Fibroblast of skin of right quadriceps (primary cell): ENCODE measurements at places on chromosomes 4 and X.
A peak's percentile ranks its signal among the peaks of the same experiment; 100 is the strongest.

GRCh38 chr4:15293711-15294110 lies 134.1 kb upstream of the C1QTNF7 start:
- no peak for DNase-seq

DNA sequence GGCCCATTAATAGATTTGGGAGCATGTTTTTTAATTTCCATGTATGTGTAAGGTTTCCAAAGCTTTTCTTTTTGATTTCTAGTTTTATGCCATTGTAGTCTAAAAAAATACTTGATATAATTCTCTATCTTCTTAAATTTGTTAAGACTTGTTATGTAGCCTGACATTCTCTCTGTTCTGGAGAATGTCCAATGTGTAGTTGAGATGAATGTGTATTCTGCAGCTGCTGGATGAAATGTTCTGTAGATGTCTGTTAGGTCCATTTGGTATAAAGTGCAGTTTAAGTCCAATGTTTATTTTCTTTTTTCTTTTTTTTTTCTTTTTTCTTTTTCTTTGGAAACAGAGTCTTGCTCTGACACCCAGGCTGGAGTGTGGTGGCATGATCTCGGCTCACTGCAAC lies 378.5 kb upstream of the MAD2L1 start:
- DNase-seq = no peak

DNA sequence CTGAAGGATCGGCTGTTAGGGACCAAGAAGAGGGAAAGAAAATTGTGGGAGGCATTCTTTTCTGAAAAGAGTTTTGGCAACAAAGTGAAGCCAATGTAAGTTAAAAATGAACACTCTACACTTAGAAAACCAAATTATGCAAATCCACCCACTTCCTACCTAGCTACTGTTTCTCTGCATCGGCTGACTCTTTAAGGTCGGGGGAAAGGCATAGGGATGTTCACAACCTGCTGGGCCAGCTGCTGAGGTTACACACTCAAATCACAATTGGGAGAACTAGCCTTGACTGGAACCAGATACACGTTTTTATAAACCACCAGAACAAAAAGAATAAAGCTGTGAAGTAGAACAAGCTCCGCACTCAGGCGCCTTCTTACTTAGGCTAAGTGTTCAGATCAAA lies 165.7 kb downstream of the LDB2 start:
- DNase-seq = no peak

DNA sequence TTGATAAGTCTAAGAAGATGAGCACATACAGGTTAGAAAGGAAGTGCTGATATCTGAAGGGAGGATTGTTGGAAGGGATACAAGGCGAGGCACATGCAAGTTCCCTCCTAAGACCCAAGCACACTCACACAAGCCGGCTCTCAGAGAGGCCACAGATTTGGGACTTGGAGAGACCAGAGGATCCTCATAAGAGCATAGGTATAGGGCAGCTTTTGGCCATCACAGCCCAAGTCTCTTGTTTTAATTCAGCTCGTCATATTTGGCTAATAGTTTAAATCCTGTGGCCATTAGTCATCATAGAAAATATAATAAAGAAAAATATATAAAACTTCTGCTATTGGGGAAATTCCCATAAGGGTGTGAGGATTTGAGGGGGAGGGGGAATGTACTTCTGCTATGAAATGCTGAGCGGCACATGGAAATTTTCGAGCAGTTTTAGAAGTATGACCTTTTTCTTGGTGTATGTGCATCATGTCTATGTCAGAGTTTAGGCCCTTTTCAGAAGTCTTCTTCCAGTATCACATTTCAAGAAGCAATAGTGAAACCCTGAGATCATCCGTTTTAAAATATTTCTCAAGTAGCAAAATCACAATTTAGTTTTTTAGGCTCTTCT lies 97.7 kb downstream of the NFKB1 start:
- DNase-seq = peak; percentile 5

DNA sequence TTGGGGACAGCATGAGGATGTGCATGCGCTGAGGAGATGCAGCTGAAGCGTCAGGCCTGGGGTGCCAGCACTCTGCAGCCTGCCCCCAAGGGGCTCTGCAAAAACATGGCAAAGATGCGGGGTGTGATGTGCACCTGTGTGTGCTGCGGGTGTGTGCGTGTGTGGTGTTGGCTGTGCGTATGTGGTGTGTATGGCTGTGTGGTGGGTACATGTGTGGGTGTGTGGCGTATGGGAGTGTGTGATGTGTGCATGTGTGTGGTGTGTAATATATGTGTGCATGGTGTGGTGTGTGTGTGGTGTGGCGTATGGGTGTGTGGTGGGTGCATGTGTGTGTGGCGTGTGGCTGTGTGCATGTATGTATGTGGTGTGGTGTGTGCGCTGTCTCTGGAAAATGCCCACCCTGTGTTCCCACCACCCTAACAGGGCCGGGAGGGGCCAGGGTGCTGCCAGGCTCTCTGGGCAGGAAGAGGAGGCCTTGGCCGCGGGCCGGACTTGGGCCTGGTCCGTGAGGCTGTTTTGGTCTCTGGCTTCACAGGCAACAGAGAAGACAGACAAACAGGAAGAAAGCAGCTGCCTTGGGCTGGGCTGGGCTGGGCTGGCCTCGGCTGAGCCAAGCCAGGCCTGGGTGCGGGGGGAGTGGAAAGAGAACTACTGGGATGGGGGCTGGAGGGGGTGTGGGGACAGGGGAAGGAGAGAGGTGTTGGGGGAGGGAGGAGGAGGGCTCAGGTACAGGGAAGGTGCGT lies 1.1 kb upstream of the AVPR2 start:
- DNase-seq = no peak

GRCh38 chr4:123986268-123986798 lies 589.7 kb downstream of the SPRY1 start:
- DNase-seq = peak; percentile 92

GRCh38 chr4:158540125-158540907 lies 18.6 kb downstream of the RXFP1 start:
- DNase-seq = no peak

DNA sequence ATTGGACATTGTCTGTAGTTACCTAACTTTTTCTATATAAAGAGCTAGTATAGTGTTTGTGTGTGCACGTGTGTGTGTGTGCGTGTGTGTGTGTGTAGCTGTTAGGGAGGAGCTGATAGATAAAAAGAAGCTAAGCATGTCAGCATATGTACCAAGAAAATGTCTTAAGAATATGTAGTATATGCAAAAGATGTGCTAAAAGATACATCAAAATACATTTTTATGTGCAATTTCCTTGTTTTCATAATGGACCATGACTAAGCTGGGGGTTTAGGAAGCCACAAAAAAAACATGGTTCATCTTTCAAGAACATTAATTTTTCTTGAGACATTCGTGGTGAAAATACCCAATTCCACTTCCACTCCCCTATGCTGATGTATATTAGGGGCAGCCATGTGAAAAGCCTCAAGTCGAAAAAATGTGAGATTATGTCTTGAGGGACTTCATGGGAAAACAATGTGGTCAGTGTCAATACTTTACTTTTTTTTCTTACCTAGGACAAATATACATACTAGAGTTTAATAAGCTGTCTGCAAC lies 1599.7 kb downstream of the ARAP2 start:
- DNase-seq = peak; percentile 47

DNA sequence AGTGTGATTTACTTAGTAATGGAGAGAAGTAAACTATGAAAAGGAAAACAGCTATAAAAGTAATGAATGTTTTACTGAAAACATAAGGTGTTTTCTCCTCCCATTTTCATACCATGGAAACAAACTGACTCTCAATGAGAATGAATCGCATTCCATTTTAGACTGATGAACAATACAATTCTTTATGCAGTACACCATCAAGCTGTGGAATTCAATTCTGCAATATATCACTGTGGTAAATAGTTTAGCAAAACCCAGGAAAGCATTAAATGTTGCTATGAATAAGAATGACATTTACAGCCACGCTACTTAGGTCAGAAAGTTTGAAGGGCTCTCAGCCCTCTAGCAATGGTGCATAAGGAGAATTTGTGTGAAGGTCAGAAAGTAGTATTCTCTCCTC lies 7.4 kb downstream of the DCAF8L2 start:
- DNase-seq = no peak

- no peak for DNase-seq
Observed at GRCh38 chr4:33176566-33176965, 2456.4 kb downstream of the PCDH7 start.

- no peak for DNase-seq
Observed at GRCh38 chr4:76989391-76990061, 40.0 kb downstream of the SEPTIN11 start.

- DNase-seq = no peak
Observed at GRCh38 chr4:184447664-184448063, 26.7 kb downstream of the IRF2 start.

GRCh38 chr4:113950207-113950606 lies 29.2 kb downstream of the ARSJ start:
- DNase-seq = no peak

DNA sequence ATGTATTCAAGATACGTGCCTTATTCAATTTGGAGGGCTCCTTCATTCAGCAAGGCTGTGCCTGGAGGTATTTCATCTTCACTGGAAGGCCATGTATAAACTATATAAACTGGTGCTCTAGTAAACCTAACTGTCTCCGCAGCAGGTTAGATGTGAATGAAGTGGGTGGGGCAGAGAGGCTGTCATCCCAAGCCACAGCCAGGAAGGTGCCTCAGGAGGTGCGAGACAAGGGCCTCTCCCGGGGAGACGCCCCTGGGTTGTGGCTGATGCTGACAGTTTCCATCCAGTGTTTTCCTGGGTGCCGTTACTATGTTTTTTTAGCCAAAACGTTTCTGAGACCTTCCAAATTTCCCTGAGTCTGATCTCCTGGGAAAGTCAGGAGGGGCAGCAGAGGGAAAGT lies 221.5 kb upstream of the RPL34 start:
- no peak for DNase-seq

GRCh38 chr4:177239477-177239876 lies 70.2 kb upstream of the NEIL3 start:
- no peak for DNase-seq

GRCh38 chr4:63233671-63234070 lies 1175.6 kb downstream of the TECRL start:
- no peak for DNase-seq

DNA sequence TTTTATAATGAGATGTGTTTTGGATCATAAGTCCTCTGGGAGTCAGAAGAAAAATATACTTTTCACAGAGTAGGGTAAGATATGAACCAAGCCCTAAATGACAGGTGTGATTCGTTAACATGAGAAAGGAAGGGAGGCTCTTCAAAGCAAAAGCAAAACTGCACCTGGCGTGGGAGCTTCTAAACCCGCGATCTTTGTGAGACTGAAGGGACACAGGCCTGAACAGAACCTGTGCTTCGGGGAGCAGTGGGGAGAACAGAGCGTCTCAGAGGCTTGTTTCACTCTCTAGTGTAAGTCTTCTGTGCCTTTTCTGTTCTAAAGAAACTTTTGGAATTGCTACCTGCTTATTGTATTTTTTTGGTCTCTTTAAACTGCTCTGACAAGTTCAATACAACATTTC lies 30.2 kb upstream of the CYP4V2 start:
- DNase-seq = no peak

GRCh38 chrX:38342853-38343778 lies 9.3 kb upstream of the OTC start:
- DNase-seq = no peak

DNA sequence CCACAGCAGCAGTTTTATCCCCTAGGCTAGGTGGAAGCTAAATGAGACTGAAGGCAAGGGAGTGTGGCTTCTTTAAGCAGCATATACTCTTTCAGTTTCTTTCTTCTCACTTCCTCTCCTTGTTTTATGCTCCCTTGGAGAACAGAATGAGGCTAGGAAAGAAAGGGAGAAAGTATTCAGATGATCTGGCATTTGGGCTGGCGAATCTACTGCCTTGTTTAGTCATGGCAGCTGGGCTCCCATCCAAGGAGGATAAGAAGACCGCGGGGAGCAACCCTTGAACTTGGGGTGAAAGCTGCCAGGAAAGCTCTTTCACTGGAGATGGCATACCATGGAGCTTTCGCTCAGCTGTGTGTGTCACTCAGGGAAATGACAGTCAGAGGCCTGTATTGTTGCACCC lies 72.1 kb downstream of the ARHGEF38 start:
- peak; percentile 3 for DNase-seq

- DNase-seq = no peak
Observed at GRCh38 chr4:111120191-111120590, 497.3 kb upstream of the PITX2 start.

DNA sequence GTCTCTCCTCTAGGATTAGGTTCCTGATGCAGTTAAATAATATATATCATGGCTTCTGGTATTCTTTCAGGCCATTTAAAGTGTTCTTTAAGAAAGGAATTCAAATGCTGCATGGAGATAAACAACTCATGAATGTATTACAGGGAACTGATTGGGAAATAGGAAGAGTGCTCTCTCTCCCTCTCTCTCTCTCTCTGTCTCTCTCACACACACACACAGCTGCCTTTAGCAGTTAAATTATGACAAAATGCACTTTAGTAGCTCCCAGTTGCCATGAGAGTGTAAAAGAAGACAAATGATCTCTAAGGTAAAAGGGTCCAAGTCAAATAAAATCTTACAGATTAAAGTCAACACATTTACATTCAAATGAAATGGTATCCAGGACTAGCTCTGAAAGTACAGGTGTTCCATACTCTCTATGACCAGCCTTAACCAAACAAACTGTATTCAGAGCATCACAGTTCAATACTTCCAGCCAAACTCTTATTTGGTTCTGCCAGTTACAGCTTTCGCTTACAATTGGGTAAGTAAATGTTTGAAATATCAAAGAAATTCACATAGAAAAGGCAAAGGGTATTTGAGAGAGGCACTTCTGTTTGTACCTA lies 94.7 kb upstream of the CXXC4 start:
- DNase-seq = no peak

- DNase-seq = no peak
Observed at GRCh38 chrX:46811121-46811520, 25.7 kb upstream of the RP2 start.

DNA sequence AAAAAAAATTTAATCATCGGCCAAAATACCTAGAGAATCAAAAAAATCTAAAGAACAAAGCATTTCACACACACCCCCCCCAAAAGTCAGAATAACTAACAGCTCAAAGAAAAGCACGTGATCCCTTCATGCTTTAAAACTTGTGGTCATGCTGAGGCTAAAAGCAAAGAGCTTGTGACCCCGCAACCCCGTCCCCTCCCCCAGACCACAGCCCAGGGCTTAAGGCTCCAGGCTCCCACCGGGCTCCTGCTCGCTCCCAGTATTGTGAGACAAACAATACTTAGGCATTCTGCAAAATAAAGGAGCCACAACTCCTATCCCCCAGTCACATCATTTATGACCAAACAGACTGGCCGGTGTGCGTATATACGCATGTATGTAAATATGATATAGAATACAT lies 62.1 kb upstream of the CCDC160 start:
- no peak for DNase-seq

DNA sequence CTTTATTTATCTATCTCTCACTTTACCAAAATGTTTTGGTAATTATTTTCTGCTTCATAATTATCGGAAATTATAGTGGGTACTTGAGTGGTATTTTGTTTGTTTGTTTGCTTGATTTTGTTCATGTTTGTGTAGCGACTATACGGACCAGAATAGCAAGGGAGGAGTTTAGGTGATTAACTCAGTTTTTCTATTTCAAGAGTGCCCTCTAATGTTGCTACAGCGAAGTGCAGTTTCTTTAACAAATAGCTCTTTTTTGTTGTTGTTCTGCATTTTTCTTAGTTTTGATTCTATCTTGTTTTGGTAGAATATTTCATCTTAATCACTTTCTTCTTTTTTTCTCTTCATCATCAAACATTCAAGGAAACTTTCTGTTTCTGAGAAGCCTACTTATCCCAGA lies 40.8 kb upstream of the QRFPR start:
- DNase-seq = no peak
